ENCODE measurements at places on chromosomes 1 and 21.

DNA sequence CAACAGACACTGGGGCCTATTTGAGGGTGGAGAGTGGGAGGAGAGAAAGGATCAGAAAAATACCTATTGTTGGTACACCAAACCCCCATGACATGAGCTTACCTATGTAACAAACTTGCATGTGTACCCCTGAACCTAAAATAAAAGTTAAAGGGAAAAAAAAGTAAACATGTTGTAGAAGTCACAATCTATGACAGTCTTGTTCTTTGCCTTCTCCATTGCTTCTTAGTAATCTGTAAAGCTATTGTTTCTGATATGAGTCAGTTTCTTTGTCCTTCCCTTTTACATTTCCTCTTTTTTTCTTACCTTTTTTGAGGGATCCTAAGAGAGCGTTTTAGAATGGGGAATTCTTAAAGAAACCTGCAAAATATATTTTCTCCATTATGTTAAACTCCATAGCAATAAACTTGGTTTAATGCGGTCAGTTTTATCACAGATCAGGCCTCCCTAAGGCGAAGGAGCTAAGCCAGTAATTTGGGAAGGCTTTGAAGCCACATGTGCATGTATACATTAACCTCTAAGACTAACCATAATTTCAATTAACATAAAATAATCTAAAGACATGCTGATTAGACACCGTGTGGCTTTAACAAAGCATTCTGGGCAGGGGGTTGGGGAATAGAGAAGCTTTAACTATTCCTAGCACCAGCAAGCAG, 77.8 kb upstream of the C1orf105 start:
- DNase-seq: no peak

- no peak for DNase-seq
Observed at GRCh38 chr1:117638141-117638540, 32.3 kb downstream of the TENT5C start.

- DNase-seq: no peak
Observed at GRCh38 chr1:193211539-193211938, 25.1 kb upstream of the B3GALT2 start.

DNA sequence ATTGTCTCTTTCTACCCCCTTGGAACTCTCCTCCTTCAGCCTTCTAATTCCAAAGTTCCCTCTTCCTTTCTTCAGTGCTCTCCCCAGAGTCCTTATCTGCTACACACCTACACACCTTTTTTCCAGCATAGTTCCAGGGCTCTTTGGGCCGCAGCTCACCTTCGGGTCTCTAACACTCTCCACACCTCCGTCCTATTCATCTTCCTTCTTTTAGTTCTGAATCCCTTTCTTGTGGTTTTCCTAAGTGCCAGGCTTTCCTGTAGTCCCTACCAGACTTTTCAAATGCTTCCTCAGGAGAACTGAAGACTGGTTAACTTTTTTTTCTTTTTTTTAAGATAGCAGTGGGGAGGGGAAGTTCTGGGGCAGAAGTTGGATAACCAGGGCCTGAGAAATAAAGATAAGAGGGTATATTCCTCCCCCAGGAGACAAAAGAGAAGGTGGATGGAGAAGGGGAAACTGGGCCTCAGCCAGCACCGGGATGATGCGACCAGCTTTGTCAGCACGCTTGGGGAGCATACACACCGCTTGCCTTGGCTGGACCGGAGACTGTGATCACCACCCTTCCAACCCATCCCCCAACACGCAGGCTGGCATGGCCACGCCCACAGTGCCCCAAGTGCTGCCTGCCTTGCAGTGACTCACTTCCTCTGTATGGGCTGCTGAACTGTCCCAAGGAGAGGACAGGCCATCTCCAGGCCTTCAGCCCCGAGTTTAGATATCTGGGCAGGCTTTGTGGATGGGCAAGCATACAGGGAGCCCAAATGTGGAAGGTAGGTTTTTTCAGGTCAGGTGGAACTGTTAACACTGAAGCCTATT, 2.5 kb upstream of the CERS2 start:
- peak; percentile 73 for DNase-seq

DNA sequence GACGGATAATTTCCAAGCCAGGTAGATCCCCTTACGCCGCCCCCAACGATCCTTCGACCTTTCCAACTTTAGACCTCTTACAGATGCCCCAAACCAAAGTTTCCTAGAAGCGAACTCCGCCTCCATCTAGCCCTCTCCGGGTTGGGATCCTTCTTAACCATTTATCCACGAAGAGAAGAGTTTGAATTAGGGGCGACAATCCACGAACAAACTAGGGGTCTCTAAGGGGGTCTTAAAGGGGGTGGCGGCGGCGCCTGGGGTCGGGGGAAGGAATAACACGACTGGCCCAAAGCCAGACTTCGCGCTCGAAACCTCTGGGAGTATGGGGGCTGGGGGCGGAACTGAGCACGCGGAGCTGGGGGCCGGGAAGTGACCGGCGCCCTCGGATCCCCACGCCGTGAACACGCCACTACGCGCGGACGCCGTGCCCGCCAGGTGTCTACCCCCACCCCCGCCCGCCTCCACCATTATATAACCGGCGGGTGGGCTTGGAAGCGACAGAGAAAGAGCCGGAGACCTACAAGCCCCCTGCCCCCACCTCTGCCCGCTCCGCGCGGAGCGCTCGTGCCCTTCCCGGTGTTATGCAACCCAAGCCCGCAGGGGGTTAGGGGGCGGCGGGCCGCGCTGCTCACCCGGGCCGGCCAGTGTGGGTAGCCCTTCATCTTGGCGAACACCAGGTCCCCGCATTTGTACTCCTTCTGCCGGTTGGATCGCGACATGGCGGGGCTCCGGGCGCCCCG, 594 bp downstream of the HDGF start:
- peak; percentile 60 for DNase-seq

GRCh38 chr1:100629391-100629790, 90.2 kb upstream of the VCAM1 start:
- no peak for DNase-seq

- no peak for DNase-seq
Observed at GRCh38 chr1:220092694-220093093, 1.2 kb upstream of the IARS2 start.

- no peak for DNase-seq
Observed at GRCh38 chr1:110321045-110321444, 18.1 kb upstream of the RBM15 start.

DNA sequence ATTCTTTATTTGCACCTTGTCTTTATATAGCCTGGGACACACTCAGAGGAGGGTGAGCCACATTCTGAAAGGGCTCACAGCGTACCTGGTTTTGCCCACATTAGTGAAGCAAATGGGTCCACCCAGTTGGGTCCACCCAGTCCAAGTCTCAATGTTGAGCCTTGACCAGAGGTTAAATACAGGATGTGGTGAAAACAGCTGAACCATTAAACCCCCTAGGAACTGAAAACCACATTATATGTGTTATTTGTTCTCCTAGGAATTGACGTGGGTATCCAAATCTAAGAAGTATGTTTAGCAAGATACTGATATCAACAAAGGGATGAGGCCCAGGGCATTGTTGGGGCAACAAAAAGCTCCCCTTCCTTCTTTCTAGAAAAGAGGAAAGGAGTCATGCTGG, 83.8 kb downstream of the SETD4 start:
- no peak for DNase-seq

DNA sequence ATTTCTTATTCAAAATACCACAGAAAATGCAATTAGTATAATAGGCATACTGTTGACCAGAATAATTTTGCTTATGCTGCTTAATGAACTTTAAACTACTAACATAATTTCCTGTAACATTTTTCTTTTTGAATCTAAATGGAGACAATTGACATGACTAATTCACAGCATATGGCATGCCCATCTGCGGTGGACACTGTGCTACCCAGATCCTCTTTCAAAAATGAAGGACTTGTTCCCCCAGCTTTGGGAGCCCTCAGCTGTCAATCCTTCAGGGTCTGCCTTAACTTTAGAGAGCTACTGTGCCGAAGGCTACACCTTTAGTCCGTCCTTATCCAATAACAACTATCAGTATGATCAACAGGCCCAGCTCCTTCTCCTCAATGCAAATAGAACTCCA, 789.0 kb downstream of the PLA2G4A start:
- DNase-seq: no peak

Data from activated naive CD4-positive, alpha-beta T cell treated with anti-CD3 and anti-CD28 coated beads, Interleukin-2, amount 10 ng/mL, durations not matched to agents 7 days and 5 days (primary cell).